Natural killer cell (primary cell): ENCODE measurements at places on chromosomes 1 and 21. TPM values are rescaled to one million over a fixed set of nuclear protein-coding genes. Genes with fewer than 3 reads are reported as not detected.

Gene HSPB7
- total RNA-seq = not detected

Gene NPL
- total RNA-seq = 5.2 TPM

Gene CD48
- 213 TPM for total RNA-seq

Gene ERVH48-1
- not detected for total RNA-seq

Gene MCOLN2
- 0.84 TPM for total RNA-seq

Gene DMRTA2
- not detected for total RNA-seq

Gene FNDC7
- total RNA-seq = not detected

Gene BEND5
- 5.1 TPM for total RNA-seq

Gene AMIGO1
- 7.8 TPM for total RNA-seq

Gene PLEKHN1
- 1.3 TPM for total RNA-seq

DNA sequence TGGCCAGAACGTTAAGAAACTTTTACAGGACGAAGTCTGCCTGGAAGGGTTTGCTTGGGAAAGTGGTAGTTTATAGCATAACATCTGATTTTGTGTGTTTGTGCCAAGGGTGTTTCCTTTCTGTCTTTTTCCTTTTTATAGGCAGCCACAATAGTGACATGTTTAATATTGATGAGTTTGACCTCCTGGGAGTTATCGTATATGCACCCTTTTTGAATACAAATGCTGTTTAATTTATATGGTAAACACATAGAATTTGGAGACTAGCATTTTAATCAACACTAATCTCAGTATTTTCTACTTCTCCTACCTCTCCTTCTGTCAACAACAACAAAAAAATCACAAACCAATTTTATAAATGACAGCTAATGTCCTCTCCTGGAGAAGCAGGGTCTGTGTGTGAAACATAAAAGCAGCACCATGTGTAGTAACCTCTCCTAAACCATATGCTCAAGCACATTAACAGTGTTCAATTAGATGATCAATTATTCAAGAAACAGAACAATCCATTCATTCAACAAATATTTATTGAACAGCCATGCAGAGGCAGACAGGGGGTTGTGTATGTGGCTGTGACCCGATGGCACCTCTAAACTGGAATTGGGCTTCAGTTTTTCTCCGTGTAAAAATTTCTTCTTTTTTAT, 604 bp upstream of the FMN2 start:
- DNase-seq = no peak

DNA sequence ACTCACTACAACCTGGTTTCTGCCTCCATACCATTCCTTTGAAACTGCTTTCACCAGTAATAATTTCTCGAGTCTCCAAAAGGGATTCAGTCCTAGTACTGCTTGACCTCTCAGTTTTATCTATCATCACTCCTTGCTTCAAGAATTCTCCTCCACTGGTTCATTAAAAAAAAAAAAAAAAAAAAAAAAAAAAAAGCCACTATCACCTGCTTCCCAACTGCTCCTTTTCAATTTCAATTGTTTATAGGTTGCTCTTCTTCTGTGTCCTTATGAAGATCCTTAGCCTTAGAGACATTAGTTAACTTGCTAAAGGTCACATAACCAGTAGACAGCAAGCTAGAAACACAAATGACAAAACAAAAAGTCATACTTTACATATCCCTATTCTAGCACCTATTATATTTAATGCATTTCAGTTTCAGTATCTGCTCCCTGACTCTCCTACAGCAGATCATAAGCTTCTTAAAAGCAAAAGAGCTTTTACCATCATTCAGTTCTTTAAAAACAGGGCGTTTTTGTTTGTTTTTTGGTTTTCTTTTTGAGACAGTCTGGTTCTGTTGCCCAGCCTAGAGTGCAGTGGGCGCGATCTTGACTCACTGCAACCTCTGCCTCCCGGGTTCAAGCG, 7.1 kb downstream of the NRDC start:
- no peak for DNase-seq

GRCh38 chr21:39855595-39855994, 11.6 kb upstream of the PCP4 start:
- no peak for DNase-seq

DNA sequence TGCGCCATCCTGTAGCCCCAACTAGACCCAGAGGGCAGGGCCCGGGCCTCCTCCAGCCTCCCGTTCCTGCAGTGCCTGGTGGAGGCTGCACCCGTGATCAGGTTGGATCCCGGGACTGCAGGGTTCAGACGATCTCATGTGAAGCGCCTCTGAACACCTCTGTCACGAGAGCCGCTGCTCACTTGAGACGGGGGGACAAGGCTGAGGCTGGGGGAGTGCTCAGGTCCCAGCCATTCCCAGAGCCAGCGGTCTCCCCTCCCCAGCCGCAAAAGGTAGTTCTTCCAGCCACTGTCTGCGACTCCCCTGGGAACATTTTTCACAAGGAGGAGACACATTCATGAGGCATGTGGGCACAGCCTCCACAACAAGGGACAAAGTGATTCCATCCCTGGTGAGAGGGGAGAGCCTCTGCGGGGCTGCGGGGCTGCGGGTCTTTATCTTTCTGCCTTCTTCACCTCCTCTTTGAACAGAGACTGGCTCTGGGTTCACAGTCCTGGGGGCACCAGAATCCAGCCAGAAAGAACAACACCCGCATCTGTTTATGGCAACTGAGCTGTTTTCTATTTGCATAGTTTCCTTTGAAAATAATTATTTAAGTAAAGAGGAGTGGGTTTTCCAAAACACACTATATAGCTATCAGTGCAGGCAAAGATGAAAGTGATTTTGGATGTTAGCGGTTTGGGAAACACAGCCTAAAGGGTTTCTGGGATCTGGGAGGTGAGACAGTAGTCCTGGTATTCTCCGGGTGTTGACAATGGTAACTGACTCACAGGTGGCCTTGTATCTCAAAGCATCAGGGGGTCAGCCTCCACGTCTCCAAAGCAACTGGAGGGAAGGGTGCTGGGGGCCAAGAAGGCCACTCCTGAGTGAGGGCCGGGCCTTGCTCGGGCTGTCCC, 13.0 kb upstream of the LDLRAP1 start:
- no peak for DNase-seq

GRCh38 chr1:236736761-236737160, 50.5 kb downstream of the ACTN2 start:
- no peak for DNase-seq

GRCh38 chr1:244874974-244875579, 10.7 kb upstream of the HNRNPU start:
- DNase-seq = no peak

DNA sequence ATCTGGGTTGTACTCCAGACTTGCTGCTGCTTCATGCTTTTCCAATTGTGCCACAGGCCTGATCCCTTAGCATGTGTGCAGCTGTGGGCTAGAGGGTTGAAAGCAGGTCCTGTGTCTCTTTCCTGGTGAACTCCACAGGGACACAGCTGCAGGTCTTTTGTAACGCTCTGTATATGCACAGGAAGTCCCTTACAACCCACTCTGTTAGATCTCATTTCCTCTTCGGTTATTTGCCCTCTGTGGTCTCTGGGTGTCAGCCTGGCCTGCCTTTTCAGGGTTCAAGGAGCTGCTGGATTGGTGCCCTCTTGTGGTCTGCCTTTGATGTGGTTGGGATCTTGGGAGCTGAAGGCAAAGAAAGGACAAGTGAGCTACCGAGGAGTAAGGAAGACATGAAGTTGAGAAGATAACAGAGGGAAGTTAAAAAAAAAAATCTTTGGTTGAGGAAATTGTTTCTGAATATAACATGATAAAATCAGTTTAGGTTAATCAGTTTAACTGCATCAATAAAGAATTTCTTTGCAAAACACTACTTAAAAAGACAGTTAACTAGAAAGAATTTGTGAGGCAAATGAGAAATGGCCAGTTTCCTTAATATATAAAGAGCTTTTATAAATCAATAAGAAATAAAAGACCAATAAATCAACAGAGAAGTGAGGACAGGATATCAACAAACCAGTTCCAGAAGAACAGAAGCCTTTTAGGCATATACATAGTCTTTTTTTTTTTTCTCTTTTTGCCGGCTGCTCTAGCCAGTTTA, 44.1 kb downstream of the UCK2 start:
- DNase-seq = peak; percentile 33

DNA sequence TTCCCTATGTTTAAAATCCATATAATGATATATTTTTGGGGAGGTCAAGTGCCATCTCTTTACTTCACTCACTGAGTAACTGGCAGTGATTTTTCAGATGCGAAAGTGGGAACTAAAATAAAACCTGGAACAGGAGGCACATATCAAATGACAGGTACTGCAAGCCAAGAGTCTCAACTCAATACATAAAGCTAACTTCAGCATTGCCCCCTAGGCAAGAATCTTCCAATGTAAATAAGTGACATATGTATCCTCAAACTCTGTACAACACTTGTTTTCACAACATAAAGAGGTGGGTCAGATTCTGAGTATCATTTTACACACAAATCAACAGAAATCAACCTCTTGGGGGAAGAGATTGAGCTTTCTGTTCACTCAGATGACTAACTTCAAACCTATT, 18.1 kb downstream of the DCAF8 start:
- DNase-seq = no peak

DNA sequence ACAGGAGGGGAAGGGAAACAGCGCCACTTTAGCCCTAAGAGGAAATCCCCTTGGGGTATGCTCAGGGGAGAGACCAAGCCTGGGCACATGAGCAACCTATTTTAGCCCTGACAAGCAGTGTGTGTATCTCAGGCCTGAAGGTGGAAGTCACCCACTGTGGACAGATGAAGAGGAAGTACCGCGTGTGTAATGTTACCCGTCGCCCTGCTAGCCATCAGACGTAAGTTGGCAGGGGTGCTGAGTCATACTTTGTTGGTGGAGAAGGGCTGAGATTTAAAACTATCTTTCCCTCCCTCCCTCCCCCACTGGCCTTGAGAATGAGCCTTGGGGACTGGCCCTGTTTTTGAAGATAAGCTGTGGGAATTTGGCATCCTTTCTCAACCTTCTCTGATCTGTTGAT, 11.2 kb downstream of the AGO1 start:
- DNase-seq = no peak

DNA sequence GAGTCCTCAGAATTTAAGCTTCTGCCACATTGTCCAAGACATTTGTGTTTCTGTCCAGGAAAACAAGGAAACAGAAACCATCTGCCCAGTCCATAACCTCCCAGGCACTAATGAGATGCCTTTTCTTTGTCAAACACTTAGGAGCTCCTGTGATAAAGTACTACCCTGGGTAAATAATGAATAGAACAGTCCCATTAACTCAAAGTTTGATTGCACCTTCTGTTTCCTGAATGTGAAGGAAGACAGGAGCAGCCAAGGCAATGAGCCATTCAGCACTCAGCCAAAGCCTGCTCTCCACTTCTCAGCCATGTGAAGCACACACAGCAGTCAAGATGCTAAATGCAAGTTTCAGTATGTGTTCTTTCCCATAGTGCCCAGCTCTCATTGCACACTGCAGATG, 199.8 kb downstream of the SEC16B start:
- no peak for DNase-seq

- DNase-seq = no peak
Observed at GRCh38 chr1:176119549-176119948, 87.5 kb downstream of the COP1 start.

GRCh38 chr1:209134001-209134400, 449.5 kb upstream of the CAMK1G start:
- no peak for DNase-seq

- DNase-seq = no peak
Observed at GRCh38 chr1:88847643-88848042, 43.7 kb downstream of the GTF2B start.

DNA sequence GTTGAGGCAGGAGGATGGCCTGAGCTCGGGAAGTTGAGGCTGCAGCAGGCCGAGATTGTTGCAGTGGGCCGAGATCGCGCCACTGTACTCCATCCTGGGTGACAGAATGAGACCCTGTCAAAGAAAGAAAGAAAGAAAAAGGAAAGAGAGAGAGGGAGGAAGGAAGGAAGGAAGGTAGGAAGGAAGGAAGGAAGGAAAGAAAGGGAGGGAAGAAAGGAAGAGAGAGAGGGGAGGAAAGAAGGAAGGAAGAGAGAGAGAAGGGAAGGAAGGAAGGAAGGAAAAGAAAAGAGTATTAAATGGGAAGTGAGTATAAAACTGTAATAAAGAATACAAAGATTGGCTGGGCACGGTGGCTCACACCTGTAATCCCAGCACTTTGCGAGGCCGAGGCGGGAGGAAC, 18.4 kb upstream of the ABL2 start:
- no peak for DNase-seq

DNA sequence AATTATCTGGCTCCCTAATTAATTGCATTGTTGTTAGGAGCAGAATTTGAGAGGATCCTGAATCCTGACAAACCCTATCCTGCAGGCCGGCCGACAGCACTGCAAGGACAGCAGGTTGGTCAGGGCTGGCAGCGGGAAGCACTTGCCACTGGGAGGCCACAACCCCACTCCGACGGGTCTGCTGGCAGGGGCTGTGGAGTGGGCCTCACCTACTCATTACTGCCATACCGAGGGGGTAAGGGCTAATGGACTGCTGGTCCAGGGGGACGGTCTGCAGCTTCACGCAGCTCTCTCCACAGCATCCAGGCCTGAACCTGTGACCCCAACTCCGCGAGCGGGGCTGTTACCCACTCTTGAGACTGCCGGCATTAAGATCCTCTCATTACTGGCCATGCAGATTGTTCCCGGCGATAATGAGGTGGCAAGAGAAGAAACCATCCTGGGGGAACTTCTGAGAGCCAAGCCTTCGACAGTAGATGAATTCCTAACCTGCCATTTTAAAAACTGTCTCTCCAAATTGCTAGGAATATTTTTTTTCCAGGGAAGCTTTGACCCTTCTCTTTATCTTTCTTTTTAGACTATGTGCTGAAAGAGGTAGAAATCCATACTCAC, 501.3 kb downstream of the OMA1 start:
- DNase-seq = no peak

- no peak for DNase-seq
Observed at GRCh38 chr1:201284636-201285035, 1.3 kb downstream of the PKP1 start.

DNA sequence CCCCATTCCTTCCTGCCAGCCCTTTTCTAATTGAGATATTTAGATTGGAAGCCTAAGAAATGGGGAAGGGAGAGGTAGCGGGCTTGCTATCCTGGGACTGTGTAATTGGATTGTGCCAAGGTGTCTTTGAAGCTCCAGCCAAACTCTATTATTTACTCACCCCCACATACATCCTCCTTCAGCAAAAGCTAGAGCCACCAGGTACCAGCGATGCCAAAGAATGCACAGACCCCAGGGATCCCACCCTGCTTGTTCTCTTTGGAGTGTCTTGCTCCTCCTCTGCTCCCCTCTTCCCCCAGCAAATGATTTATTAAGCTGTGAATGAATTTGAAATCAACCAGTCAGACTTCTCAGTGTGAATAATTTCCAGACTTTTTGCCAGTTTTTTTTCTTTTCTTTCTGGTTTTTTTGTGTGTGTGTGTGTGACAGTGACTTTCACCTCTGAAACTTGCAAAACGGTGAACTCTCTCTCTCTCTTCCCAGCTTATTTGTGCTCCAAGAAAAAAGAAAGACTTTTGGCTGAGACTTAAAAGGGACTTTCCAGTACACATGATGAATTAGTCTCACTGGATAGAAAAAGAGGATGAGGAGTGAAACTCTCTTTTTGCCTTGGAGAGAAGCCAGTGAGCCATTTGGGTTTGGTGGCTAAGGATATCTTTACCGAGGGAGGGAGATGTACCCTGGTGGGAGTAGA, 1.8 kb downstream of the VASH2 start:
- DNase-seq = no peak

GRCh38 chr1:66069976-66070876, 277.5 kb downstream of the PDE4B start:
- no peak for DNase-seq
